Cerebellar nuclear complex (tissue), 1 donor: ENCODE measurements at places on chromosomes 5 and 9.

DNA sequence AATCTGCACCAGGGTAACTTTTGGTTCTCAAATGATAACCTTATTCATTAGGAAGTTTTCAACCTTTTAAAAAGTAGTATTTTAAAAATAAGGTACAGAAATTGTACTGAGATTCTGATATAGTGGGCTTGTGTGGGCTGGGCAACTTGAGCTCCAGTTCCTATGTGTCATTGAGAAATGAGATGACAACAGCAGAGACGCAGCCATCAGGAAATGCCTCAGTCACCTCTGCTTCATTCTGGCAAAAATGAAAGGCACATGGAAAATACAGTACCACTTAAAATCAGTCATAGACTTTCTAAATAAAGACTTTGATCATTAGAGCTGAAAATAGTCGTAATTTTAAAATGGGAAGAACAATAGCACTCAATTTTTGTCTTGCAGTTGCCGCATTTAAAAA is 480.2 kb downstream of the PLK2 start:
- no peak for DNase-seq

GRCh38 chr5:93746406-93747056 is 5.1 kb upstream of the POU5F2 start:
- no peak for DNase-seq

GRCh38 chr5:16489322-16489791 is 23.8 kb upstream of the ZNF622 start:
- peak; percentile 43 for DNase-seq

DNA sequence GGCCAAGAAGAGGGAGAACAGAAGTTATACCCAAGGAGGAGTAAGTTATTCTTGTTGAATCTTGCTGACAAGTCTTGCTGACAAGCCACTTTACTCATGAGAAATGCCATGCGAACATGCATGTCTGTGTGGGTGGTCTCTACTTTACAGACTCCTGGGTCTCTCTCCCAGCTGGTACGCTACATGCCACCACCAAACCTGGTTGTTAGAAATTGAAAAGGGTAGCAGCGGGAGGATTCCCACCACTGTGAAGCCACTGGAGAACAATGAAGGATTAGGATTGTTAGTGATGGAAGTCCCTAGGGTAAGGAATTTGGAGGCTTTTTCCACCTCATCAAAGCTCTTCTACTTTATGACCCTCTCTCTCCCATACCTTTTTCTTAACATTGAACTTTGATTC is 53.6 kb upstream of the GABRB2 start:
- no peak for DNase-seq

DNA sequence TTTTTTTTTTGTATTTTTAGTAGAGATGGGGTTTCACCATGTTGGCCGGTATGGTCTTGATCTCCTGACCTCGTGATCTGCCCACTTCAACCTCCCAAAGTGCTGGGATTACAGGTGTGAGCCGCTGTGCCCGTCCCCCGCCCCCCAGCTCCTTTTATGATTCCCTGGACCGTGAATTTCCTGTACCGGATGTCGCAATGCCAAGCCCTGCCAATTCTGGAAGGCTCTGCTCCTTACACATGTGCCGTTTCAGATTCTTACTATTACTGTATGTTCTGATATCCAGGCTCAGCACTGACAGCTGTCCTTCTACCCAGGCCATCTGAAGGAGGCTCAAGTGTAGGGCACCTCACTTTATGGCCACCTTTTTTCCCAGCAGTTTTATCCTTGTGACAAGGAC is 100.1 kb downstream of the PLCXD3 start:
- DNase-seq: no peak

DNA sequence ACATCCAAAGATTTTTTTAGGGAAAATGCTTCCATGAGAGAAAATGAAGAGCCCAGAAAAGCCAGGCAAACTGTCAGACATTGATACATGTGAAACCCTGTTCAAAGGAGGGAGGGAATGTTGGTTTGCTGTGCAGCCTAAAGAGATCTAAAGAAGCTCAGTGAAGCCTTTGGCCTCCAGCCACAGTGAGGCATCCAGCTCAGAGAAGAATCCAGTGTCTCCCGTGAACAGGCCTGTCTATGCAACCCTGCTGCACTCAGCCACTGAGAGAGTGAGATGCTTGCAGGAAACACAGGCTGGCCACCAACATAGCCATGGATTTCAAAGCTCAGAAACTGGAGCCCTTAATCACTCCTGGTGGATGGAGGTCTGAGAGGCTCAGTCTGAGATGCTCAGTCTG is 171.4 kb upstream of the PLCXD3 start:
- no peak for DNase-seq

DNA sequence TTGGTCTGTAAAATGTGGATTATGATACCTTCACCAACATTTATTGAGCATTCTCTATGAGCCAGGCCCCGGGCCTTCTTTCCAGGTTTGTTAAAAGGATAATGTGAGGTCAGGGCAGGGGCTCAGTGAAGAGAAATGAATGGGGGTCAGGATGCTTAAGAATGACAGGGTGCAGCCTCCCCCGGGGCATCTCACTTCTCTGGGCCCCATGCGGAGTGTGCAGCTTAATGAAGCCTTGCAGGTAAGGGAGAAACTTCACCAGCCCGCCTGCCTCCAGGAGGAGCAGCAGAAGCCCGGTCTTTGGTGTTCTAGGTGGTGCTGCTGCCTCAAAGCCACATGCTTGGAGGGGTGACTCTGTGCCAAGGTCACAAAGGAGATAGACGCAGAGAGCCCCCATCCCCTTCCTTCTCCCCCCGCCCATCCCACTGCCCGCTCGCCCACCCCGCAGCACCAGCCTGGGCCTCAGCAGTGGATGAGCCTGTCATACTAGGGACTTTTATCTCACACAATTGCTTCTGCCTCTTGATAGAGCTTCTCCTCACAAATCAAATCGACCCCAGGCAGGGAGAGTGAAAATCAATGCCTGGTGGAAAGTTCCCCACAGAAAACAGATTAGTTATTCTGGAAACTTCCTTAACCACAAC is 244.8 kb downstream of the PBX3 start:
- DNase-seq: no peak

DNA sequence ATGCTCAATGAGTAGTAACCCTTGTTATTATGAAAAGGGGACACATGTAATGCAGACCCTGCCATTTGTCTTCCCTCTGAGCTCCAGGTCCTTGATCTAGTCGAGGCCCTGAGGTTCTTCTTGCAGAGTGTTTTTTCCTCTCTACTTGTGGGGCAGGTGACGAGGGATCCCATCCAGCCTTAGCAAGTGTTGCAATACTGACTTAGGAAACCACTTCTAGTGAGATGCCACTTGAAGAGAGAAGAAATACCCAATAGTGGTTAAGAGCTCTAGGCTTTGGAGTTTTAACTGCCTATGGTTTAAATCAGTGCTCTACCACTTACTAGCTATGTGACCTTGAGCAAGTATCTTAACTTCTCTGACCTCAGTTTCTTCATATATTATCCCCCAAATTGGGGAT is 10.2 kb downstream of the PPARGC1B start:
- no peak for DNase-seq

- no peak for DNase-seq
Observed at GRCh38 chr9:93097511-93098201, 1.6 kb downstream of the CARD19 start.

DNA sequence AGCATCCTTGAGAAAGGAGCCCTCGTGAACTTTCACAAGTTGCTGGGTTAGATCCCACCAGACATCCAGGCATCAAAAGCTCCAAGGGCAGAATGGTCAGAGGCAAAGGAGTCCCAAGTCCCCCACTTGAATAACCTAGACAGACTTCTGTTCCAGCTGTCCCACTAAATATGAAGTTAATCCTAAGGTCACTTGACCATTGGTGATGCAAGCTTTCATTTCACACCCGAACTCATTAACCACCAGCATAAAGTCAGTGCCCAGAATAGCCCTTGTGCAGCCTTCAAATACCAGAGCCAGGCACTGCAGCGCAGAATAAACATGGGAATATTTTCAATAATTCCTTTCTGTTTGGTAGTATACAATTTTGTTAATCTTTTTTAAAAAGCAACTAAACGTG is 28.9 kb downstream of the OXCT1 start:
- no peak for DNase-seq

DNA sequence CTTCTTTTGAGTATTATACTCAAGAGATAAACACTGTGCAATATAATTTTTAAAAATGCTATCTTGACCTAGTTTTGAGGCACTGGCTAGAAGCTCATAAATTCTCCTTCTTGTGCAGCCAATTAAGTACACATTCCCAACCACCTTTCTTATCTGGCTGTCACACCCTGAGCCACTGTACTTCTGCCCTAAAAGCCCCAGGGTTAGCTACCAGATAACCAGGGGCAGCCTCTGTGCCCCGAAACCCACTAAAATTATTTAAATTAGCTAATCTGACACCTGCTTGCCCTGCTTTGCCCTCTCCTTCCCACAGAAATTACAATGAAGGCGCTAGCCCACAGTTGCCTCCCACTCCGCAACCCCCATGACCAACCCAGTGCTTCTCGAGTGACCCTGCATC is 597.3 kb upstream of the TYRP1 start:
- DNase-seq: no peak

- DNase-seq: no peak
Observed at GRCh38 chr9:136326061-136326760, 1.1 kb upstream of the GPSM1 start.

- no peak for DNase-seq
Observed at GRCh38 chr5:84248013-84248412, 136.7 kb downstream of the EDIL3 start.

DNA sequence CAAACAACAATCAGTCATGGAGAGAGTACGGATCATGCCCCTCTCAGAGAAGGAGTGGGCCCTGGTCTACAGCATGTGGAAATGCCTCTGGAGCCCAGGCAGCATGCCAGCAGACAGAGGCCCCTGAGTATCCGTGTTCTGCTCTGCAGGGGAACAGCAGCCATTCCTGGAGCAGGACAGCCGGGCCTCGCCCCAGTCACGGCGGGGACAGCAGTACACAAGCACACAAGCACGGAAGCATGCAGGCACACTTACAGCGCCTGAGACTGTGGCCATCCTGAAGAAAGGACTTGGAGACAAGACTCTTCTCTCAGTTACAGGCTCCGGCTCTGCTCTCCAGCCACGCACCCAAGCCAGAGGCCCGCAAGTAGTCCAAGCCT is 102.6 kb upstream of the ALDH1B1 start:
- DNase-seq: no peak

- no peak for DNase-seq
Observed at GRCh38 chr5:34657988-34658387, 1.9 kb downstream of the RAI14 start.

DNA sequence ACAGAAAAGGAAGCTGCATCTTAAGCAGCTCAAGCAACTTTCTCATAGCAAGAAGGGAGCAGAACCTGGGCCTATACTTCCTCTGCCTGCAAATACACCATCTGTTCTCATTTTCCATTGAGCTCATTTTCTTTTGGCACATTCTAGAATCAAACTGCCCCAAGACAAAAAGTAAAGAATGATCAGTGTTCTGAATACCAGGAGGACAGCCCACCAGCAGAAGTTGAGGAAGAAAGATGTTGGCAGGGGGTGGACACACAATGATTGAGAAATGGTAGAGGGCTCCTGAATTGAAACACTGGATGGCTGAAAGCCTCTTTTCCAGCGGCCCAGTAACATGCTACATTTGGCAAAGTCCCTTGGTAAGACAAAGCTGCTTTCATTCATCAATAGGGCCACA is 171.8 kb downstream of the MED10 start:
- no peak for DNase-seq

DNA sequence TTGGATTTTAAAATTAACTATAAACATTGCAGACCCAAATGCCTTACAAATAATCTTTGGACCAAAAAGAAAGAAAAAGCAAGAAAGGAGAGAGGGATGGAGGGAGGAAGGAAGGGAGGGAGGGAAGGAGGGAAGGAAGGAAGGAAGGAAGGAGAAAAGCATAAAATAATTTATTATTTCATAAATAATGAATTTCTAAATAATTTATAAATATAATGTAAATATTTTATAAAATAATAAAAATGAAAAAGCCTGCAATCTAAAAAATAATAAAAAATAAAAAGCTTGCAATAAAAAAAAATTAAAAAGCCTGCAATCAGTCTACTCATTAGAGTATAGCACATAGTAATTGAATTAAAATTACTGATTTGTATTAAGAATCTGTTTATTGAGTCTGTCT is 614.3 kb downstream of the ISL1 start:
- no peak for DNase-seq

- no peak for DNase-seq
Observed at GRCh38 chr5:138824924-138825863, 49.9 kb downstream of the LRRTM2 start.

DNA sequence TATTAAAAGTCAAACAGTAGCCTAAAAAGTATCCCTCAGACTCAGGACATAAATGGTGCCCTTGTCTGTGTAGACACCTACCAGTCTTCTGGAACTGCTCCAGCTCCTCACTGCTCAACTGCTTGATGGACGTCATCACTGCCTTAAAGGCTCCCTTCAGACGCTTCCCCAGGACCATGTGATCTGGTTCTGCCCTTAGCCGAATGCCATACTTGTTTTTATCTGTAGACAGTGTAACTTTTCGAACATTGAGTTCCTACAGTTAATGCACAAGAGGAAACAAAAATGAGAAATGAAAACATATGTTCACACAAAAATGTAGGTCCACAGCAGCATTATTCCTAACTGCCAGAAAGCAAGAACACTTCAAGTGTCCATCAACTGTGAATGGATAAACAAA is 46.2 kb downstream of the IARS1 start:
- DNase-seq: no peak

DNA sequence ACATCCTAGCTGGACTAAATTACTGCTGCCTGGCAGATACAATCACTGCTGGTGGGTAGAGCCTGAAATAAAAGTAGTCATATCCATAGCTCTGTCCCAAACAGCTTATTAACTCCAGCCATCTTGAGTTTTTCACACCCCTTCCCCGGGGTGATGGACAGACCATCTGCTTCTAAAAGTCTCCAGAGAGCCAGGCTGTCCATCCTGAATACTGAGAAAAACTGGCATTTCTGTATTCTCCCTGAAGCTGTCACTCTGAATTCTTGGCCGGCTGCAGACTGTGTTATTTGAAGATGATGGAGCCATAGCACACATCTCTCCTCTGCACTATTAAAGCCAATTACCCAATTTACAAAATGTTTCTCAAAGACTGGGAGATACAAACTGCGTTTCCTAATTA is 118.6 kb downstream of the GABBR2 start:
- DNase-seq: no peak

DNA sequence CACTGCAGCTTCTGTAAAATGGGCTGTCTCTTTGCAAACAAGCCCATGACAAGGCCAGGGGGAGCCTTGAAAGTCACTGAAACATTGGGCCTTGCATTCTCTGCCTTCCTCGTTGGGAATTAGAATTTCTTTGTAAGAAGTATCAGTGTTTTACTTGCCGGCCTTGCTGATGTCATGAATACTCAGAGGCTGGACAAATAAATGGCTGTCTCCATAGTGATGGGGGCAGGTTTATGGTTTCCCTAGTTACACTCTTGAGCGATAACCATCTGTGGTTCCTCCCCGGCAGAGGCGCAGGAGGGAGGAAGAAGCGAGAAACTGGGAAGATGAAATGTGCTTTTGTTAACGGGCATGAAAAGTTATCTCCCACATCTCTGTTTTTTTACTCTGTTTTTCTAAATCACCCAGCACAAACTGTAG is 272.7 kb upstream of the PANK3 start:
- no peak for DNase-seq

DNA sequence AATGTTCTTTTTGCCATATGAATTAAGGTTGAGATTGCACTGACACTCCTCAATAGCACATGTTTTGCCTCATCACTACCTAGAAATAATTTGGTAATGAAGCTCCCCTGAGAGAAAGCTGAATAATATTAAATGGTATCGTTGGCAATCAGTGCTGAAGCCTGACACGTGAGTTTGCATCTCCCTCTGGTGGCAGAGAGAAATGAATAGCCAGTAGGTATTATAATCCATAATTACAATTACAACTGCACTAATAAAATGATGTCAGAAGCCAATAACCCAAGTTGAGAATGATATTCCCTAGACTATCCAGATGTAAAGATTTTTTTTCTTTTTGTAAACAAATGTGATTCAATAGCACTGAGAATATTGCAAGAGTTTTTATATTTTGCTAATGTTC is 700.3 kb downstream of the PTPRD start:
- DNase-seq: no peak
